ENCODE measurements at places on chromosomes 4 and X.

DNA sequence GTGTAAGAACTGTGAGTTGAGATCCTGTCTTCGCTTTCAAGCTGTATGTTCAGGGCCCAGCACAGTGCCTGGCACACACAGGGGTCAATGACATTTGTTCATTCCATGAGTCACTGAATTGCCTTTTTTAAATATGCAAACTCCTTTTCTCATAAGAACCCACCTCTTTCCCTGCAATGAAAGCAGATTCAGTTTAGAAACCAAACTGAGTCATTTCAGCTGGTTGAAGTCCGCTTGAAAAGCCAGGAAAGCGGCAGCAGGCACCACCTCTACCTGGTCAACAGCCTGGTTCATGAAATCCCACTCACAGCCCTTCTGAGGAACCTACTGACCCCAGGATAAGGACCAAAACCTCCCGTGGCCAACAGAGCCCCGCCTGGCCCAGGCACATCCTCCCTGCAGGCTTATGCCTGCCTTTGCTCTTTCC, 4.5 kb upstream of the C1QTNF7 start:
- DNase-seq: no peak

- no peak for DNase-seq
These were observed 251.9 kb upstream of the NR3C2 start for GRCh38 chr4:148693913-148694649.

DNA sequence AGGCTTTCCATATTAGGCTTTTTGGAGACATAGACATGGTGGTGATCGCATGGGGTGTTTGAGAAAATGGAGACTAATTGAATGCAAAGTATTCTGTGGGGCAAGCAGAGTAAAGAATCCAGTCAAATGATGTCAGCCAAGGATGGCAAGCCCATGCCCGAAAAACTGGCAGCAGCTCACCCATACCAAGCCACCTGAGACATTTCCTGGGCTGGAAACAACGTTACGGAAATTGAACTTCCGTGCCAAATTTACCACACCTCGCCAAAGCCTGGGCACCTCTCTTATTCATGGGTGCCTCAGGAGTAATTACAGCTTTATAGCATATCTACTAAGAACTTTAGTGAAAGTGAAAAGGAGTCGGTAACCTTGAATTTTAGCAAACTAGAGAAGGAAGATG, 166.4 kb downstream of the CBR4 start:
- DNase-seq: no peak

DNA sequence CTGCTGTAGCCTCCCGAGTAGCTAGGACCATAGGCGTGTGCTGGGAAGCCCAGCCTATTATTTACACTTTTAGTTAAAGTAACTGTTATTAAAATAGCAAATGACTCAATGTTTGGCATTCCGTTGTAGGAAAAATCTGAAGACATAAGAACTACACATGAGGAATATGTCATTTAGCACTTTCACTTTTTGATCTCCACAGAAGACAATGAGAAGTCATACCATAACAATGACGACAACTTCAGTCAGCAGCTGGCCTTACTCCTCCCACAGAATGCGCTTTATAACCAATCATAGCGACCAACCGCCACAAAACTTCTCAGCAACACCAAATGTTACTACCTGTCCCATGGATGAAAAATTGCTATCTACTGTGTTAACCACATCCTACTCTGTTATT, 6.7 kb downstream of the GPR34 start:
- DNase-seq: no peak

DNA sequence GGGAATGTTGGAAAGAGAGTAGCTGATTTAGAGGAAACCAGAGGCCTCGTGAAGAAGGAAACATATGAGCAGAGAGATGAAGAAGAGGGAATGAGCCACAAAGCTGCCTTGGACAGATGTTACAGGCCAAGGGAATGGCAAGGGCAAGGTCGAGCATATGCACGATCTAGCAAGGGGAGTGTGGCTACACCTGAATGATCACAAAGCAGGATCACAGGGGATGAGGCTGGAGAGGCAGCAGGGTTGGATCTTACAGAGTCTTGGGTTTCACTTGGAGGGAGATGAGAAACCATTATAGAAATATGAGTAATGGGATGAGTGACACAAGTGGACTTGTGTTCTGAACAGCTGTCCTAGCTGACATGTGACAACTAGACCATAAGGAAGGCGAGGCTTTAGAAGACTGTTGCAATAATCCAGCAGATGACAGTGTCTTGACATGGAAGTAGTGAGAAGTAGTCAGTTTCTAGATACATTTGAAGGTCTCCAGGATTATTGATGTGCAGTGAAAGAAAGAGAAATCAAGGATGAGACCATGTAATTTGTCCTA, 58.7 kb downstream of the RASGEF1B start:
- DNase-seq: no peak

- DNase-seq: no peak
These were observed 153.5 kb downstream of the MGST2 start for GRCh38 chr4:139819082-139819481.

- no peak for DNase-seq
These were observed 106.2 kb upstream of the PUDP start for GRCh38 chrX:7254144-7254543.

DNA sequence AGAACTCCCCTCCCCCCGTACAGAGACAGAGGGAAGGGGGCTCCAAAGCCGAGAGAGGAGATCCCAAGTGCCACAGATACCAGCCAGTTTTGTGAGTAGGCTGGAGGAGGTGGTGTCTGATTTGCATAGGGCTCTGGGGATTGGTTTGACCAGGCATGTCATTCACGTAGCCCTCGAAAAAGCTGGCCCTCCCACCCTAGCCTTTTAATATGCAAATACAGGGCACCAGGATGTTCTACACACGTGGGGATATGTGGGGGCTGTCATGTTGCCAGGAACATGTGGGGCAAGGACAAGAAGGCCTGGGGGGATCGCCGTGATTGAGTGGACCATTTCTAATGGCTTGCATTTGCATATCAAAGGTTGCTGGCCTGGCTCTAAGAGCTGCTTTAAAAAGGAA, 272.9 kb downstream of the PPP1R2C start:
- DNase-seq: no peak

DNA sequence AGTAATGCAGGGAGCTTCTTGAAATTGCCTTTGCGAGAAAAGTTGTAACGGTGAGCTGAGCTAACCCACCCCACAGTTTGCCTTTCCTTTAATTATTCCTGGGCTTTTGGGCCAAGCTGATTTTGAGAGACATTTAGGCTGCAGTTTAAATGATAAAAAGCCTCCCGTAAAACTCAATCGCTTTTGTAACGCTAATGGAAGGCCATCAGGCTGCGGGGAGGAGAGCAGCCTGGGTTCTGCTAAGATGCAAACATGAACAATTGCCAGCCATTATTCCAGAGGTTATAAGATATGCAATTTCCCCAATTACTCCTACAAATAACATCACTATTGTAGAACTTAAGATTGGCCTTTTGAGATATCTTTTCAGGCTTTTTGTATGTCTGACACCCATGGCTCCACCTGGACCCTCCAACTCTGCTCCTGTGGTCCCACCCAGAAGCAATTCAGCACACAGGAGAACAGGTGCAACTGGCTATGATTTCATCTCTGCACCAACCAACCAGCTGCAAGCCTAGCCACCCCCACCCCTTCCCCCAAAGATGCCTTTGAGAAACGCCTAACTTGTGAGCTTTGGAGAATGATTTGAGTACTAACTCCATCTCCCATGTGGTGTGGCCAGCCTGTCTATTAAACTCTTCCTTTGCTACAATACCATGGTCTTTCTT, 108.2 kb upstream of the FAM9C start:
- no peak for DNase-seq

- DNase-seq: no peak
These were observed 4.8 kb upstream of the JCHAIN start for GRCh38 chr4:70671091-70671490.

DNA sequence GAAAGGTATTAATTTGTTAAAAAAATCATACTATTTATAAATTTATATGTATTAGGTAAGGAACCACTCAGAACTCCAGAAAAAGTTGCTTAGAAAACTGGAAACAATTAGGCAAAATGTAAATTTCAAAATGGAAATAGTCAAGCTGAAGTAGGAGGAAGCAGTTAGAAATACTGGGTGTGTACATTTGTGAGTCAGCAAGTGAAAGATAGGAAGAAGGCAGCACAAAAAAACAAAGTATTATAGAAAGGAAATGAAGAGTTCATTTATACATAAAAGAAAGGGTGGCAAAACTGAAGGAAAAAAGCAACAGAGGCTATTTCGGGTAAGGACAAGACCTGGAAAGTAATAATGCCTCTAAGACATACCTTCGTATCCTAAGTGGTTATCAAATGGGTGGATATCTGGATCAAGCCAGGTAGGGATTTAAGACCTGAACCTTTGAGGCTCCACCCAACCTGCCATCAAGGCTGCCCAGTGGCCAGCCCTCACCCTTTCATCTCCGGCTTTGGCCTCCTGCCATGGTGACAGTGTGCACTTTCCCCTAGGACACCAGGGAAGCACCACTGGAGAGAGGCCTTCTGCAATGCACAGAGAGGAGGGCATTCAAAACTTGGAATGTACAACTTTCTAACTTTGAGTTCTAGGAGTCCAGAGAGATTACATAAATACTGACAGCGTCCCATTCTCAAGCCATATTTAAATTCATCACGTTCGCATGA, at the start of gene LRRC66:
Gene LRRC66 (minus strand): TSS at position 428 of the 722 bp plus-strand sequence. CDS start 2,750 bp downstream, outside the sequence.
- no peak for DNase-seq

- DNase-seq: no peak
These were observed 47.7 kb upstream of the FAM9A start for GRCh38 chrX:8848911-8849310.

DNA sequence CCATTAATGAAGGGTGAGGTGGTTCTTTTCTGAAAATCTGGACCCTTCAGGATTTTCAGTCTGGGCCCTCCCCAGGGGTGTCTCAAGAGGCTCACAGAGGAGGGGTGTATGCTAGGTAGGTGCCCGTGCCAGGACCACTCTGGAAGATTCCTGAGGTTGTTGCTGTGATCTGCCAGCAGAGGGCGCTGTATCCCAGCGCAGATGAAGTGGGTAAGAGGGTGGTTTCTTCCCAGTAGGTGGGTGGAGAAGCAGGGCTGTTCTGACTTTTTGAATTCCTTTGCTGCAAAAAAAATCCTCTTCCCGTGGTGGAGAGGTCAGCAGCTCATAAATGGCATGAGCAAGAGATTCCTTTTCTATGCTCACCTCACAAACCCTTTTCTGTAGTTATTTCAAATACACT, 51.1 kb downstream of the SCML1 start:
- no peak for DNase-seq

DNA sequence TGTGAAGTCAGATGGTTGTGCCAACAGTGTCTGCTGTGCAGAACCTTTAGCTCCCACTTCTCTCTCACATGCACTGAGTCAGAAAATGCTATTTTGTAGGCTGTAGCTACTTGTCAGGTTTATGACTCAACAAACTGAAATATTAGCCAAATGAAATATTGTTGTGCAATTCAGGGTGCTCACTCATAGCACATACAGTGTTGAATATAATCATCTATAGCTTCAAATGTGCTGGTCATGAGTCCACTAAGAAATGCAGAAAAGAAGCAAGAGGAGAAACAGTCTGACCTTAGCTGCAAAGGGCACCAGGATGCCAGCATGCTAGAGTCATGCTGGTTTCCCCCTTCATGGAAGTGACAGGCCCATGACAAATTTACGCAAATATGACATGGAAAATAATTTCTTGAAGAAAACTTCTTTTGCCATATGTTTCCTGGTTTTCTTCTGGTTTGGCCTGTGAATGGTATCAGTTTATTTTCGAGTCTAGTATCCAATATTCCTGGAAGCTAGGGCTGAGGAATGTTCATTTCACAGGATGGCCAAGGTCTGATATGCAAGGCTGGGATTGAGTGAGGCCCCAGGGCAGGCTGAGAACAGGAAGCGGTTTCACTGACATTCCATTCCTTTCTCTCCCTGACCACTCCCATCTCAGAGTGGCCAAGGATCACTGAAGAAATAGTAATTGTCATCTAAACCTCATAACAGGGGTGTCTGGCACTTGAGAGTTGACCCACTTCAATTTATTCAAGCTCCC, 10.3 kb upstream of the CXCL2 start:
- no peak for DNase-seq

DNA sequence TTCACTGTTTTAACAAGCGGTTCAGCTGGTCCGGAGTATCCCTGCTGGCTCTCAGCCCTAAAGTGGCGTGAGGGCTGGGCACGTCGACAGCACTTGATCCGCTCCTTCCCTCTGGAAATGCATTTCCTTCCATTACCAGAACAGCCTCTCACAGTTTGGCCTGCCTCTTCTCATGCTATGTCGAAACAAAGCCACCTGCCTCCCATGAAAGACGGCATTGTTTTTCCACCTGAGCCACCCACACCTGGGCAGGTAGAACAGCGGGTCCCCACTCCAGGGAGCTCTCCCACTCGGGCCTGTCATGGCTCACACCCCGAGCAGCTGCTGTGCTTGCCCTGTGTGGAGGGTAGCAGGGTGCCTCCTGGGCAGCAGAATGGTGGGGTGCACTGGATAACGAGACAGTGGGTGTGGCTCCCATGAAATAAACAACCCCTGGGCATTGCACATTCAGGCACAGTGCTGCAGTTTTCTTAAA, 86.2 kb downstream of the FHDC1 start:
- no peak for DNase-seq

DNA sequence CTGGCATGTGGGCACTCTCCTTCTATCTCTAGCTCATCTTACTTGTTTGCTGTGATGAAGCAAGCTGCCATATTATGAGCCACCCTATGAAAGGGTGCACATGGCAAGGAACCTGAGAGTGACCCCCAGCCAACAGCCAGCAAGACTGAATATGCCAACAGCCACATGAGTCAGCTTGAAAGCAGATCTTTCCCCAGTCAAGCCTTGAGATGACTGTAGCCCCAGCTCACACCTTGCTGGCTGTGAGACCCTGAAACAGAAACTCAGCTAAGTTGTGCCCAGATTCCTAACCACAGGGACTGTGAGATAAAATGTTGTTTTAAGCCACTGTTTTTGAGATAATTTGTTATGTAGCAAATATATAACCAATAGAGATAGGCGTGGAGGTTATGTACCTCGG, 36.2 kb downstream of the KDM5C start:
- no peak for DNase-seq

GRCh38 chr4:185845966-185846365, 34.0 kb upstream of the SORBS2 start:
- no peak for DNase-seq

GRCh38 chr4:98778206-98778605, 119.8 kb upstream of the TSPAN5 start:
- no peak for DNase-seq

DNA sequence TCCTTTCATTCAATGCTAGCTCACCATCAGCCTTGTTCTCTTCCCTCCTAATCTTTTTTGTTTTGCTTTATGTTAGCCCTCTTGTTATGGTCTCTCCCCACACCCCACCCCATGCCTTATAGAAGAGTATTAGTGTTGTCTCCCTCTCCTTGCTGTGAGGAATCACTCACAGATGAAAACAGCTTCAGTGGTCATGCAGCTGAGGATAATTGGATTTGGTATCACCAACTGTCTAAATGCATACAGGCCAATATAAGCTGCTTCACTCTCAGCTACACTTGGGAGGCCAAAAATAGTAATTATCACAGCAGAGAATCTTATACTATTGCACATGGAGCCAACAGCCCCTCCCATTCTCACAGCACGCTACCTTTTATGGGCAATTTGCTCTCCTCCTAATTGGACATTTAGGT, 494.6 kb upstream of the FAM241A start:
- DNase-seq: no peak

GRCh38 chr4:81946996-81947395, 426.8 kb downstream of the HNRNPD start:
- DNase-seq: no peak

GRCh38 chr4:21947791-21948346, 703 bp downstream of the KCNIP4 start:
- no peak for DNase-seq

Measured in stimulated activated CD4-positive, alpha-beta T cell treated with anti-CD3 and anti-CD28 coated beads, Interleukin-1b, Interleukin-23, amount 100 ng/mL, for 1 hour (primary cell).